ENCODE measurements at places on chromosomes 12 and 14.

DNA sequence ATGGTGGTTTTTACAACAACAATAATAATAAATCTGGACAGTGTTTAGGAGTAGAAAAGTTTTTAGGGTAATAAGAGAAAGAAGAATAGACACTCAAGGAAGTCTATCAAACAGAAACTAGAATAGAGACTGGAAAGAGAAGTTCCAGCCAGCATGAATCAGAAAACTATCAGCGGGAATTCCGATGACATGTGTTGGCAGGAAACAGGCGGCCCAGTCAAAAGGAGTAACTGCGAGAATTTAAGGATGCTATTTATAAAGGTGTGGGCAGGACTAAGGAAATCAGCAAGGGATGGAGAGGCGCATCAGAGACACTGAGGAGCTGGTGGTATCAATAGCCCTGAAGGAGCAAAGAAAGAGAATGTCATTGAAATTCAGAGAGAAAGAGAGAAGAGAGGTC lies 89.9 kb downstream of the TBX5 start:
- H3K36me3 ChIP-seq, result no peaks in the 10 kb centered on the region
- DNase-seq, result no peak
- H3K4me3 ChIP-seq, result no peak overlapping the region
- H3K27ac ChIP-seq, result no peak overlapping the region

GRCh38 chr14:23930742-23931141 lies 22.8 kb upstream of the DHRS4 start:
- H3K4me3 ChIP-seq, result no peak overlapping the region
- H3K27me3 ChIP-seq, result no peaks in the 10 kb centered on the region
- DNase-seq, result no peak
- H3K4me1 ChIP-seq, result peaks cover 41% of the 10 kb centered on the region
- no peak overlapping the region for H3K27ac ChIP-seq

DNA sequence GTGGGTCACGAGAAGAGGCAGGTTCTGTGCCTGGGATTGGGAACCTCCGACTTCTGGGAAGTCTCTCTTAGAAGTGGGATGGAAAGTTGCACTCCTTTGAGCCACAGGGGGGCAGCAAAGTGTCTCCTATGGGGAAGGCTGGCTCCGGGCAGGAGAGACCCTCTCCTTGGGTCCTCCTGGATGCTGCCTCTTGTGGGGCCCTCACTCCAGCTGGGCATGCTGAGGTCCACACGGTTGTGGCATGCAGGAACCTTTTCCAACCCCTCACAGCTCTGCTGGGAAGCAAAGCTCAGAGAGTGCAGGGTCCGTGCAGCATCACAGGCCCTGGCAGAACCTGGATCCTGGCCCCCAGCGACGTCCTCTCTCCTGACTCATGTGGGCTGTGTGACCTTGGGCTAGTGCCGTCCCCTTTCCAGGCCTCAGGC lies 17.4 kb downstream of the SDSL start:
- H3K4me1 ChIP-seq, result no peaks in the 10 kb centered on the region
- DNase-seq, result no peak
- H3K27me3 ChIP-seq, result peaks cover 36% of the 10 kb centered on the region
- no peak overlapping the region for H3K27ac ChIP-seq
- H3K36me3 ChIP-seq, result no peaks in the 10 kb centered on the region

DNA sequence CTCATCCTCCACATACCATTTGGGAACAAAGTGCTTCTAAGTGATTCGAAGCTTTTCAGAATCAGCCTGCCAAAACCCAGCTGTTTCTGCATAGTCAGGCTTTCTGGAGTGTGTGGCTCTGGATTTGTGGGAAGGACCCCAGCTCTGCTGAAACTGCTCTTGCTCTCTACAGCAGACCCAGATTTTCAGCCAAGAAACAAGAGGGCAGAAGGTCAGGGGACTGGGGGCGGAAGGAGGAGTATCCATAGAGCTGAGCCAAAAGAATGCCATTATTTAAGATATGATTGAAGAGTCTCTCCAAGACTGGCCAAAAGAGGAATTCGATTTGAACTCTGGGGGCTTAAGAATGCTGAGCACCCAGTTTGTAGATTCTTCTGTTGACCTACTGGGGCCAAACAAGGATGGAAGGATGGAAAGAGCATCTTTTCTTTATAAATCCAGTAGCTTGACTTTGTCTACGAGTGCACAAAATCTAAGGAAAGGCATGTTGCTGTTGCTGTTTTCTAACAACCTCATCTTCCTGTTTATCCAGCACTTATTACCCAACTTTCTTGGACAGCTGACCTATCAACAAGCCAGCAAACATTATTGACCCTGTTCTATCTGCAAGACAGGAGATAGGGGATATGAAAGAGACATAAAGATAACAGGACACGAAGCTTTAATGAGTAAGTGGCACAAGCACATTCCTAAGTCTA lies 29.2 kb downstream of the FBLN5 start:
- peaks cover 4% of the 10 kb centered on the region for H3K36me3 ChIP-seq
- H3K4me1 ChIP-seq, result peaks cover 11% of the 10 kb centered on the region
- no peak overlapping the region for H3K27ac ChIP-seq
- no peak overlapping the region for H3K4me3 ChIP-seq

DNA sequence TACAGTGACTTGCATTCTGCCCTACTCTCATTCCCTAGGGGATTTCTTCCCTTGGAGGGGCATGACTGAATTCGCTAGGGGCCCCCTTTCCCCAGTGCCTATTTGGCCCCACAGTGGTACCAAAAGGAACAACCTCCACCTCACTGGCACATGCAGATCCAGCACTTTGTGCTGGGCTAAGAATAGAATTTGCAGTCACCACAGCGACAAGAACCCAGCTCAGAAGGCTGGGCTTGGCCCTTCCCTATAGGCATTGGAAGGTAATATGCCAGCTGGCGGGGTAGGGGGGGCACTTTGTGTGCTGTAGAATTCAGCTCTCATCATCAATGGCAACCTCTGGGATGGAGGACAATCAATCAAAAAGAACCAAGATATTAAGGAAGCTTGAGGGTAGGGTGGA lies 13.9 kb downstream of the BAZ2A start:
- H3K36me3 ChIP-seq, result peaks cover 34% of the 10 kb centered on the region
- no peak overlapping the region for H3K27ac ChIP-seq
- no peaks in the 10 kb centered on the region for H3K27me3 ChIP-seq
- no peaks in the 10 kb centered on the region for H3K4me1 ChIP-seq
- no peak overlapping the region for H3K4me3 ChIP-seq
- DNase-seq, result no peak

DNA sequence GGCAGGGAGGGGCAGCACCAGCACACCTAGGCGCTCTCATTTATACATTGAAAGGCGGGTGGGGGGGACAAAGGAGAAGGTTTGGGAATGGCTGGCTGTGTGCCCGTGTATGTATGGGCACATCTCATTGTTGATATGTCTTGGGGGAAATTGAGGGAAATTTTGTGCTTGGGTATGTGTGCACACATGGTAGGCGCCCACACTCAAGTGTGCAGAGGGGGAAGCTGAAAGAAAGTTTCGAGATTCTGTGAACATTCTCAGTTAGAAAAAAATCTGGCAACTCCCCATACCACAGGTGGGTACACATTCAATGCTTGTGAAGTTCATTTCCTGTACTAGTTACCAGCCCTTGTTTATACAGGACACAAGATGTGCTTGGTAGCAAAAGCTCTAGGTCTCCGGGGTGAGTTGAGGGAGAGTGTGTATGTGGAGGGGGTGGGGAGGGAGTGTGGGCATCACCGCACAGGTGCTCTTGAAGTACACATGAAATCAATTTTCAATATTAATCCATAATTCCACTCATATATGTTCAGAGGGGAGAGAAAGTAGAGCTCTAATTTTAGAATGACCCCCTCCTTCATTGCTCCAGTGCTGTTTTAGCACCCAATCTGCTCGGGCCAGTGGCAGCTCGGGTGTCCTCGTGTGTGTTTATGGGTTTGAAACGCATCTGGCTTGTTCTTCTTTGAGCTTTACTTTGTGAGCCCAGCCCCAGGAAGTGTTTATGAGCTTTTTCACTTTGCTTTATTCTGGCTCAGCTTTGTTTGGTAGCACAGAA lies 286.0 kb downstream of the ZFP36L1 start:
- no peak for DNase-seq

DNA sequence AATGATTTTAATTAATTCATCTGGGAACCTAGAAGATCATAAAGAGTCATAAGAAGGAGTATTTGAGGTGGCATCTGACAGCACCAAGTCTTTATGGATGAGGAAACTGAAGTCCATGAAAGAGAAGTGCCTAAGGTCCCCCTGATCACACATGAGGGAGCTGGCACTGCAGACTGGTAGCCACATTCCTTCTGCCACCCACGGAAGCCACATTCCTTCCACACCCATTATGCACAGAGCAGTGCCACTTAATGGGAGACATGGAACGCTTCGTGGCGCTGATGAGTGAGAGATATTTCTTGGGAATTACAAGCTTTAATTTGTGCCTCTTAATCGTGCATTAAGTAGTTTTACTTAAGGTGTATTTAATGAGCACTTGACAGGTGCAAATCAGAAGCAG lies 139.3 kb upstream of the NTF3 start:
- peaks cover 19% of the 10 kb centered on the region for H3K27me3 ChIP-seq
- no peak overlapping the region for H3K4me3 ChIP-seq
- H3K27ac ChIP-seq, result no peak overlapping the region
- H3K4me1 ChIP-seq, result peaks cover 2% of the 10 kb centered on the region
- no peak for DNase-seq

DNA sequence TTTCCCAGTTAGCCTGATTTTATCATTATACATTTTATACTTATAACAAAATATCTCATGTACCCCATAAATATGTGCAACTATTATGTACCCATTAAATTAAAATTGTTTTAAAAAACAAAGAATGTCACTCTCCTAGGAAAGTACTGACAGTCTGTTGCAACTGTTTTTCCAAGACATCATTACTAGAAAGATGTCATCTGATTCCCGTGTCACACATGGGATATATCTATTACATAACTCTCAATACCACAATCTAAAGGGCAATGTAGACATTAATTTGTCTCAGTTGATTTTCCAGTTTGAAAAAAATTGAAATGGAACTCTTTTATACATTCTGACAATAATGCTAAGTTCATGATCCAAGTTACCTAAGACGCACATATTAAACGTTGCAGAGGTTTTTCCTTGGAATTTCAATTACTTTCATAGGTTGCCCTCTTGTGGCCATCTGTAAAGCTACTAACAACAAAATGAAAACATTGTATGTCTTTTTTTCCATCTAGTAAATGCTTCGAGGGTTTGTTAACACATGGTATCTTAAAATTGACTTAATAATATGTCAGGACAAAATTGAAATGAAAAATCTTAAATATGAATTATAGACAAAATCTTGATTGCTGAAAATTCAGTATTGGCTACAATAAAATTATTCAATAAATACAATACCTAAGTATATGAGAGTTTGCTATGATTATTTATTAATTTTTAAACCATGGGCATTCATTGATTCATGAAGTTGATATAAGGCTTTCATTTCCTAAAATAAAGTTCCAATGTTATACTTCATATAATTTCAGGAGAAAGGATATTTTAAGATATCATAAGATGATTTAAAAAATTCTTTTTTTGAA lies 131.6 kb downstream of the PPFIA2 start:
- no peaks in the 10 kb centered on the region for H3K36me3 ChIP-seq
- no peak for DNase-seq
- peaks cover 21% of the 10 kb centered on the region for H3K27me3 ChIP-seq
- H3K4me1 ChIP-seq, result no peaks in the 10 kb centered on the region

GRCh38 chr12:90008277-90008676 lies 299.6 kb upstream of the ATP2B1 start:
- no peak overlapping the region for H3K27ac ChIP-seq
- no peak overlapping the region for H3K4me3 ChIP-seq
- DNase-seq, result no peak
- no peaks in the 10 kb centered on the region for H3K36me3 ChIP-seq
- peaks cover 32% of the 10 kb centered on the region for H3K4me1 ChIP-seq

DNA sequence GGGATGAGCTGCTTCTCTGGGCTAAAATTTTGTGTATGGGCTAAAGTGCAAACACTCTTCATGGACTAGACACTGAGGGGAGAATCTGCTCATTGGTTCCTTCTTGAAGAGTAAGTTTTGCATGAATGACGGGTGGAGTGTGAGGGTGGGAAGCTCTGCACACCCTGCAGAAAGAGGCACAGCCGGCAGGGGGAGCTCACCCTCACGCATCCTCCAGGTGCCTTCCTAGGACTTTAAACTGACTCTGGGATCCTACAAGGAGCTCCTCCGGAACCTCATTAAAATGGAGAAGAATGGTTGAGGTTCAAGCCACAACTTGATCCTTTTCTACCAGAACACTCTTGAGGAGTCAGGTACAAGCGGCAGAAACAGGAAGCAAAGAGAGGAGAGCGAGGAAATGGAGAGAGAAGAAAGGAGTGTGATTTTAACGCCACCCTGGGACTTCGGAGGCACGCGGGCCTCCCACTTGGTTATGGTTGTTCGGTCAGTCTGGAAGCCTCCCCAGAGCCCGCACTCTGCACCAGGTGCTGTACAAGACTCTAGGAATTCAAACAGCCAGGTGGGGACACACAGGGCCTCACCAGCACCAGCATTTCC lies 87.5 kb downstream of the SETD3 start:
- no peak overlapping the region for H3K4me3 ChIP-seq
- no peak for DNase-seq
- H3K27me3 ChIP-seq, result no peaks in the 10 kb centered on the region
- H3K27ac ChIP-seq, result no peak overlapping the region

DNA sequence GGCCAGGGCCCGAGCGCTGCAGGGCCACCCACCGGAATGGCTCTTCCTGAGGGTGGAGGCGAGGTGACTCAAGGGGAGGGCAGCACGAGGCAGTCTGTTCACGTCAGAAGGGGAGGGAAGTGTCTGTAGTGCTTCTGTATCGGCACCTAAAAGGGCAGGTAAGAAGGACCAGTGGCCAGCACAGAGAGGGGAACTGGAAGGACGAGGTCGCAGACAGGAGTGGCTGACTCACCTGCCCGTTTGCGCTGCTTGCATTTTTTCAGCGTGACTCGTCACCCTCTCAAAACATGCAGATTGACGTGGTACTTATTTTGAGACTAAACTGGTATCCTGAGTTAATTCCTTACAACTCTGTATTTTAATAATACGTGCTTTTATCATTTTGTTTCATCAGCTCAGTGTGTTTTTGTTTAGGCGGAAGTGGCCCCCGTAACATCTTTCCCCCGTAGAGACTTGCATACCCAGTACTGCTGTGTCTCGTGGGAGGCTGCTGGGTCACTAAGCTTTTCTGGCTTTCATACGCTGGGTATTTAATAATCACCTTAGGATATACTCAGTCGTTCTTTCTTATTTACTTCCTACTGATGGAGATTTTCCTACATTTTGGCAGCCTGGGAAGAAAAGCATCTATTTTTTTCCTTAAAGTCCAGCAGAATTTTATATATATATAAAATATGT lies 26.4 kb downstream of the SFSWAP start:
- DNase-seq, result no peak
- peaks cover 31% of the 10 kb centered on the region for H3K36me3 ChIP-seq
- H3K27me3 ChIP-seq, result no peaks in the 10 kb centered on the region
- H3K27ac ChIP-seq, result peak overlapping the region; percentile 47
- H3K4me1 ChIP-seq, result peaks cover 8% of the 10 kb centered on the region
- H3K4me3 ChIP-seq, result peak overlapping the region; percentile 10

DNA sequence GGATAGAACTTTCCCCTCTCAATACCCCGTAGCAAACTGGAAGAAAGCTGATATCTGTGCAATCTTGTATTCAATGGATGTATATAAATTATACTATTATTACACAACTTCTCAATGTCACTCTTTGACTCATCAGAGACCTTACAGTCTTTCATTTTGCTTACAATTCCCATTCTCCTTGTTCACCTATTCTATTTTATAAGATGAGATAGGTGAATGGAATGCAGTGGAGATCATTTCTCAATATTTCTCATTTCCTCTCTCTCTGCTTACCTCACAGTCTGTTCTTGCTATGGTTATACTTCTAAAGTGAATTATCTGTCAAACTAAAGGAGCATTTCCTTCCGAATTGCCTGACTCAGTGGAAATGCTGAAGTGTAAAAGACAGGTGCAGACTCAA lies 14.9 kb downstream of the FOXA1 start:
- DNase-seq, result no peak
- no peak overlapping the region for H3K4me3 ChIP-seq
- H3K27me3 ChIP-seq, result peaks cover 78% of the 10 kb centered on the region
- H3K4me1 ChIP-seq, result peaks cover 6% of the 10 kb centered on the region
- no peak overlapping the region for H3K27ac ChIP-seq
- no peaks in the 10 kb centered on the region for H3K36me3 ChIP-seq
